ENCODE measurements at places on chromosomes 7 and 10. TPM values are rescaled to one million over a fixed set of nuclear protein-coding genes. Genes with fewer than 3 reads are reported as not detected.

DNA sequence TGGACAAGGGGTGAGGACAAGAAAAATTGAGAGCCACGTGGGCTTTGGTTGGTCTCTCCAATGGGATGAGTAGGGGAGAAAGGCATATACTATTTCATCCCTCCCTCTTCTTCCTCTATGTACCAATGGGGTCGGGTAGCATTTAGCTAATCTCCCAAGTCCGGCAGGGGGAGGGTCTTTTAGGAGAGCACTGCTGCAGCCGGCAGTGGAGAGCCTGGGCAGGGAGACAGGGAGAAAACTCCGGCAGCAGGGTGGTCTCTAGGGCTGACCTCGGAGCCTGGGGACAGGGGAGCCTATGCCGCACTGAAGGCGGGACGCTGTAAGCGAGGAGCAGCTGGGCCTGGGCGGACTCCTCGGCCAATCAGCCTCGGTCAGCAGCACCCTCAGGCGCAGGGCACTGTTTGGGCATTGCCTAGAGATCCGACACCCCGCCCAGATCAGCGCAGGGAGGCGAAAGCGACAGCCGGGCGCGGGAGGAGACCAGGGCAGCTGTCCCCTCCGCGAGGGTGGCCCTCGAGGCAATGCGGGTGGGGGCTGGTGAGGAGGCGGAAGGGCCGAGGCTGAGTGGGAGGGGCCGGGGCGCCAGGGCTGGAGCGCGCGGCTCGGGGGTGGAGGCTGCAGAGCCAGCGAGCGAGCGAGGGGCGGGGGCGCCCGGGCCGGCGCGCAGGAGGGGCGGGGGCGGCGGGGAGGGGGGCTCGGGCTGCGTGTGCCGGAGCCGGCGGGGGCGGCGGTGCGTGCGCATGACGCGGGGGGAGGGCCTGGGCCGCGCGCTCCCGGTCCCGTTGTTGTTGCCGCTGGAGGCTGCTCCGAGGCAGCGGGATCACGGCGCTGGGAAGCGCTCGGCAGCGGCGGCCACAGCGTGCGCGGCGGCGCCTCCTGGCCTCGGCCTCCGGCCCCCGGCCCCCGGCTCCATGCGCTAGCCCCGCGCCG, at the start of gene AGAP3:
AGAP3 (plus strand) TSS at position 785 of the 930 bp plus-strand sequence. CDS start 267 bp downstream, outside the sequence.
- H3K4me1 ChIP-seq: no peaks in the 10 kb centered on the region
- peak; percentile 95 for DNase-seq

DNA sequence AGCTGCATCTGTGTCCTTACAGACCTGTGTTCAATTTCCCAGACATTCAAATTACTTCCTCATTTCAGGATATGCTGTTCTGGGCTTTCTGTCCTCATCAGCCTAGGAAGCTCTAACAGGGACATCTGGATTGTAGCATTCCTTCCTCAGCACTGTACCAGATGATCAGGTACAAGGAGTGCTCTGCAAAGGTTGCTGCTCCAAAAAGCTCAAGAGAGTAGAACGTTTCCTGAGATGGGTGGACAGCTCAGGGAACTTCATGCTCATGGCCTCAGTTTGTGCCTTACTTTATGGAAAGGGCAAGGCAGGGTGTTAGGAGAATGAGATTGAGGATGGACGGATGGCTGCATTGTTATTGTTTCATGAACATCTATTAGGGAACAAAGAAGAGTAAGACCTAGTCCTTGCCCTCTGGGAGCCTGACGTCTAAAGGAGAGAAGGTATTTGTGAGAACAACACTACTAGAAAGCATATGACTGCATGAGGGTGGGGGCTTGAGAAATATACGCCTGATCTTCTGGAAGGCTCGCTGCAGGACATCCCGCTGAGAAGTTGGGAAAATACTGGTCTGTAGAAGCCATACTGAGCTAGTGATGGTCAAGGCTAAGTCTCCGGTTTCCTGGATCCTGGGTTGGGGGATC, 10.5 kb upstream of the ZNF212 start:
- peaks cover 6% of the 10 kb centered on the region for H3K36me3 ChIP-seq
- no peaks in the 10 kb centered on the region for H3K4me1 ChIP-seq
- H3K4me3 ChIP-seq: no peak overlapping the region
- H3K27me3 ChIP-seq: no peaks in the 10 kb centered on the region

GRCh38 chr10:131242007-131242406, 69.5 kb downstream of the TCERG1L start:
- H3K27me3 ChIP-seq: no peaks in the 10 kb centered on the region
- DNase-seq: no peak

BTBD16 gene
- 1.2 TPM for total RNA-seq

- no peaks in the 10 kb centered on the region for H3K27me3 ChIP-seq
- H3K36me3 ChIP-seq: peaks cover 7% of the 10 kb centered on the region
- peak within 1 kb of the TSS; percentile 92 for H3K4me3 ChIP-seq
- no peaks in the 10 kb centered on the region for H3K4me1 ChIP-seq
- H3K27ac ChIP-seq: peak within 1 kb of the TSS; percentile 71
Observed at GRCh38 chr10:70887804-70888800, at the start of gene PCBD1. Gene PCBD1 (minus strand): TSS chr10:70888565. CDS start chr10:70888533, 32 bp downstream.

PTER gene
- total RNA-seq: 6.7 TPM

DNA sequence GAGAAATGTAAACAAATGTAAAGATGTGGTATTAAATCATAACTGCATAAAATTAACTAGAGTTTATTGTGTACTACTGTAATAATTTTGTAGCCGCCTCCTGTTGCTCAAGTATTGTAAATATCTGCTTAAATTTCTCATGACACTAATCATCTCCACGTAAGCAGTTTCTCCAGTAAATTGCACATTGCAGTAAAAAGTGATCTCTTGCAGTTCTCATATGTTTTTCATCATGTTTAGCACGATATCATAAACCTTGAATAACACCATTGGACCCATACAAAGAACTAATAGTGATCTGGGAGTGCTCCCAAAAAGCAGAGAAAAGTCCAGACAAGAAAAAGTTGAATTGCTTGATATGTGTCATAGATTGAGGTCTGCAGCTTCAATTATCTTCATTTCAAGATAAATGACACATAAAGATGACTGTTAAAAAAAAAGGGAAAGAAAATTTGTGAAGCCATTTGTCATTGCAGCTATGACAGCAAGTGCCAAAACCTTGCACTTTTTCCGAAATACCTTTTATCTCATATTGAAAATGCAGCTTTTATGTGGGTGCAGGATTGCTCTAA, 15.3 kb downstream of the LIPA start:
- no peak overlapping the region for H3K4me3 ChIP-seq
- no peak for DNase-seq
- no peaks in the 10 kb centered on the region for H3K4me1 ChIP-seq
- no peaks in the 10 kb centered on the region for H3K36me3 ChIP-seq
